ENCODE measurements at places on chromosomes 16 and 17.
A peak's percentile ranks its signal among the peaks of the same experiment; 100 is the strongest.

GRCh38 chr17:65222214-65222738 is 85.1 kb downstream of the RGS9 start:
- no peak for DNase-seq

DNA sequence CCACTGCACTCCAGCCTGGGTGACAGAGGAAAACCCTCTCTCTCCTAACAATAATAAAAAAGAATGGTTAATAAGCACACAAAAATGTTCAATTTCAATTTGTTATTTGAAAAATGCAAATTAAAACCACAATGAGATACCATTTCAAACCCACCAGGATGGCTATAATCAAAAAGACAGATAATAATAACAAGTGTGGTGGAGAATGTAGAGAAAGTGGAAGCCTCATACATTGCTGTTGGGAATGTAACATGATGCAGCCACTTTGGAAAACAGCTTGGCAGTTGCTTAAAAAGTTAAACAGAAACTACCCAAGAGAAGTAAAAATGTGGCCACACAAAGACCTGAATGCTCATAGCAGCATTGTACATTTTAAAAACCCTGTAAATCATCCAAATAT is 51.8 kb upstream of the MAP3K14 start:
- DNase-seq, result no peak

- no peak for DNase-seq
Measured at GRCh38 chr16:69561901-69562300, 3.9 kb upstream of the NFAT5 start.

DNA sequence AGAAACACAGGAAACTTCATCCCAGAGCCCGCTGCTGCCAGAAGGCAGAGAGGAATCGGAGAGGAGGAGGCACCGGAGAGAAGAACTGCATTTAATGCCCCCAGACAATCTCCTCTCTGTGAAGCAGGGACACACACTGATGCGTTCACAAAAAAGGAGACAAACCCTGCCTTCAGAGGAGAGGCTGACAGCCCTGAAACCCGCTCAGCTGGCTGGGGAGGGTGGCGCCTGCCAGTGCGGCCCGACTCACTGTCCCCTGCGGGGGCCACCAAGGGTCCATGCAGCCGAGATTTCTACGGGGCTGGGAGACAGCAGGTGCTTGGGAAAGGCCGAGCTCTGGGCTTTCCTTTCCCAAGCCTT is 21.9 kb upstream of the CACNG1 start:
- no peak for DNase-seq

DNA sequence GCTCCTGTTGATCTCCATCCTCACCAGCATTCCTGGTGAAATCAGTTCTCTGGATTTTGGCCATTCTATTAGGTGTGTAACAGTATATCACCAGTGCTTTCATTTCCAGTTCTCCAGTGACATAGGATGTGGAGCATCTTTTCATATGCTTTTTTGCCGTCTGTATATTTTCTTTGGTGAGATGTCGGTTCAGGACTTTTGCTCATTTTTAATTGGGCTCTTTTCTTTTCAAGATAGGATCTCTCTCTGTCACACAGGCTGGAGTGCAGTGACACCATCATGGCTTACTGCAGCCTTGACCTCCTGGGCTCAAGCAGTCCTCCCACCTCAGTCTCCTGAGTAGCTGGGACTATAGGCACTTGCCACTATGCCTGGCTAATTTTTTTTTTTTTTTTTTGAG is 74.2 kb downstream of the TANGO6 start:
- DNase-seq, result no peak

GRCh38 chr16:14476183-14476582 is 153.9 kb downstream of the PARN start:
- DNase-seq, result no peak

- no peak for DNase-seq
Measured at GRCh38 chr17:83062011-83062817, 17.2 kb upstream of the METRNL start.

- no peak for DNase-seq
Measured at GRCh38 chr17:33225994-33226393, 67.1 kb downstream of the ASIC2 start.

- DNase-seq, result no peak
Measured at GRCh38 chr16:4550591-4550990, 5.5 kb upstream of the C16orf96 start.

GRCh38 chr16:74249846-74250245 is 46.8 kb upstream of the PSMD7 start:
- no peak for DNase-seq

DNA sequence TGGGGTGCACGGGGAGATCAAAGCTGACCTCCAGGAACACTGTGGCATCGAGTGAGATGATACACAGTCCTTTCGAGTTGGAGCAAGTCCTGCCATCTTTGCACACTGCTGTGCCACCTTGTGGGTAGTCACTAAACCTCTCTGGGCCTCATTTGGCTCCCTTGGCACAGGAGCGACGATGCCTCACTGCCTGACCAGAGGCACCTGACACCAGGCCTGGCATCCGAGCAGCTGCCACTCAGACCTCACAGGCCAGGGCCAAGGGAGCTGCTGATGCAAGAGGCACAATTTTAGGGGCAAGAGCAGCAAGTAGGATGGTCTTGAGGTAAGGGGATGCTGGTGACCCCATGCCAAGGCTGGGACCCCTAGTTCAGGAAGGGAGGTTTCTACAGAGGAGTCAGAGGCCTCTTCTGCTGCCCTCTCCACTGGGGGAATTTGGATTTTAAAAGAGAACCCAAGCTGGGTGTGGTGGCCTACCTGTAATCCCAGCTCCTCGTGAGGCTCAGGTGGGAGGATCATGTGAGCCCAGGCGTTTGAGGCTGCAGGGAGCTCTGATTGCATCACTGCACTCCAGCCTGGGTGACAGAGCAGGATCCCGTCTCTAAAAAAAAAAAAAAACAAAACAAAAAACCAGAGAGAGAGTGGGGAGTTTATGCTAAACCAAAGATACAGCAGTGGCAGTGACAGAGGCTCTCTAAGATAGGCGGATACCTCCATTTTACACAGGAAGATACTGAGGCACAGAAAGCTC is 6.7 kb upstream of the ADGRG1 start:
- no peak for DNase-seq

- DNase-seq, result no peak
Measured at GRCh38 chr16:57261806-57262205, 16.7 kb downstream of the ARL2BP start.

DNA sequence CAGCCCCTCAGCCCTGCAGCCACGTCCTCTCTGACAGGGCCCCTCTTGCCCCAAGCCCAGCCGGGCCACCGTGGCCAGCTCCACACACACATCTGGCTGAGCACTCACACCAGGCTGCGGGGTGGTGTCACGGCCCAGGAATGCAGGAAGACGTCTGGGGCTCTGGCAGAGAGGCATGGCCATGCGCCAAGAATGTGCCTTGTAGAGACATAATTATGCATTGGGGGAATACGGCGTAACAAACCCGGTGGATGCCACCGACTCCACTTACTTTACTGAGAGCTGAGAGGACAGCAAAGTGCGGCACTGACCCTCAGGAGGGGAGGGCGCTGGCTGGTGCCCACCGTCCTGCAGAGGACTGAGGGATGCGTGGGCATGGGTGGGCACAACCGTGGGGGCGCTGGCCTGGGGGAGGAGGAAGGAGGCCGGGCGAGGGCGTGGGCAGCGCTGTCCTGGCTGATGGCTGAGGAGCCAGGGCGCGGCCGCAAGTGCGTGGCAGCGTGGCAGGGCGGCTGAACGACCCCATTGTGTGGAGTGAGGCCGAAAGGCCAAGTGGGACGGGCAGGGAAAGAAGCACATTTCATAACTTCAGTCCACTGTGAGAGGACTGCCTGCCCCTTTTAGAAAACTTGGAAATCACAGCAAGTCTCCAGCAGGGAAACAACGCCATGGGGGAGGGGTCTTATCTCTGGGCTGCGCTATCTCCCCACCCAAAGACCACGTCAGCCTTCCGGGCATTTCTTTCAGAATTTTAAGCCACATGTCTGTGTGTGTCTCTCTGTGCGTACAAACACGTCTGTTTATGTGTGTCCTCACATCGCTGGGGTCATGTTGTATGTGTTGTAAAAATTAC is 30.6 kb downstream of the METRNL start:
- DNase-seq, result no peak

GRCh38 chr17:60296177-60296576 is 95.8 kb downstream of the USP32 start:
- no peak for DNase-seq

DNA sequence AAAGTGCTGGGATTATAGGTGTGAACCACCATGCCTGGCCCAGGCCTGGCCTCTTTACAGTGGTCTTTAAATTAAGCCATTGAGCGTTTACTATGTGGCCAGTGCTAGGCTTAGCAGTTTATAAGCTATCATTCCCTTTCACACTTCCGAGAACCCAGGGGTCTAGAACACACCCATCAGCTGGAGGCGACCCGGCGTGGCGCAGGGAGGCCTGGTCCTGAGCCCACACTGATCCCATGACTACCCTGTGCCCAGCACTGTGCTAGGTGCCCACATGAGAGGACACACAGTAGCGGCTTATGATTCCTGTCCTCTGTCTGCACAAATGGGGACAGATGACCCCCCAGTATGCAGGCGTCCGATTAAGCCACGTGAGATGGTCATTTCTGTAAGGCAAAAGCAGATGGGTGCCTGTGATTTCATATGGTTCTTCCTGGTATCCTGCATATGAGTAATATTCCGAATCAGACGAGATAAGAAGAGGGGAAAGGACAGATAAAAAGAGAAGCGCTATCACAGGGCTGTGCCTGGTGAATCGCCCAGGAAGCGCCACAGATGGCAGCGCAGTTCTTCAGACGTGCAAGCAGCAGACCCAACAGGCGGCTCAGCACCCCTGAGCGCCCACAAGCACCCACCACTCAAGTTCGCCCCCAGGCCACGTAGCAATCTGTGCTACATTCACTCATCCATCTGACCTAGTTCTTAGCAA is 5.3 kb downstream of the OSGIN1 start:
- no peak for DNase-seq

DNA sequence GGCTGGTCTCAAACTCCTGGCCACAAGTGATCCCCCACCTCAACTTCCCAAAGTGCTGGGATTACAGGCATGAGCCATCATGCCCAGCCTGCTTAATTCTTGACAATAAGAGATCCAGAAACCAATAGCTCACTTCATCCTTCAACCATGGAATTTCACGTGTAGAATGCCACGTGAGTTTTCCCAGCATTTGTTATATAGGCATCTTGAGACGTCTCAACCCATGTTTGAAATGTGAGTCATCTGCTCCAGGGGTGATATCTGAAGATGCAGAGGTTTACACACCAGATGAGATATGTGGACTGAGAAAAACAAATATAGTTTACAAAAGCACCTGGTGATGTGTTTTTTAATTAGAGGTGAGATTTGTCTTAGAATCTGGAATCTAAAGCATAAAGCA is 7.1 kb downstream of the TEKT3 start:
- DNase-seq, result no peak

DNA sequence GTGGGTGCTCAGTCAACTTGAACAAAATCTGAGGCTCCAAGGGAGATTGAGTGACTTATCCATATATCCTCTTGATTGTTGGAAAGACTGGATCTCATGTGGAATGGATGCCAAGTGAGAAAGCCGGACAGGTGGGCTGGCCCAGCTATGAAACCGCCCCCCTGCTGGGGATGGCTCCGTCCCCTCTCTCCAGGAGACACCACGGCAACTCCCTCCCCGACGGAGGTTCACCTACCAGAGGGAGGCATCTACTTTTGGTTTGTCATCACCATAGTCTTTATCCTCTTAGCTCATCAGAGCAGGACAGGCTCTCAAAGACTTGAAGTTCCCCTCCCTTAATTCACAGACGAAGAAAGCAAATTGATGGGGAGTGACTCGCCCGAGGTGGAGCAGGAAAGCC is 1.8 kb upstream of the ALG1 start:
- no peak for DNase-seq

DNA sequence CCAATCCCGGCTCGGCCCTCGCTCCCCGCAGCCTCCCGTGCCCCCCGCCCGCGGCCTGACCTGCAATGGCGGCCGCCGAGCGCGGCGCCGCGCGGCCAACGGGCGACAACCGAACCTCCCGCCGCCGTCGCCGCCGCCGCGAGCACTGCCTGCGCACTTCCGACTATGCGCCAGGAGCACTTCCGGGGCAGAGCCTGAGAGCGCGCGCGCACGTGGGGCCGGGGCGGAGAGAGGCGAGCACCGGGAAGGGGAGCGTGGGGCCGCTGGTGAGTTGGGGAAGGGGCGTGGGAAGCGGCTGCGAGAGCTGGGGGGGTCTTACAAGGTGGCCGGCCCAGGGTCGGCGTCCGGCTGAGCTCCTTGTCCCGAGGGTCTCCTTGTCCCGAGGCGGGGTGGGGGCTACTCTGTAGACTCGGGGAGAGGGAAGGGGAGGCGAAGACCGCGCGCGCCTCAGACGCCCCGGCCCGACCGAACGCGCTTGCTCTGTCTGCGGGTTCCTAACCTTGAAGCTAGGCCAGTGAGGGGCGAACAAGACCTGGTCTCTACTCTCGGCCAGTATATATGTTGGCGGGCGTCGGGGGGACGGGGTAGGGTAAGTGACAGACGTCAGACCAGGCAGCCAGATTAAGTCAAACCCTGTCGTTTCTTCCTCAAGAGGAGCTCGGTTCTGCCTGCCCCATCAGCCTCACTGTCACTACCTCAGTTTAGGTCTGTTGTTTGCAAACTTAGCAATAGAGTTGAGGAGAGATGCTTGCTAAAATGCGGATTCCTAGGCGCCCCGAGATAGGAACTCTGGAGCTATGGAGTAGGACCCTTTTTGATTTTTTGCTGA is at the start of the genes CHTF8 and UTP4:
Gene CHTF8 (minus strand): TSS at position 165 of the 829 bp plus-strand sequence. CDS start 11,130 bp downstream, outside the sequence.
Gene UTP4 (plus strand): TSS at position 226 of the 829 bp plus-strand sequence. CDS start 811 bp downstream, outside the sequence.
- peak; percentile 83 for DNase-seq

- DNase-seq, result no peak
Measured at GRCh38 chr16:17374668-17375255, 96.0 kb downstream of the XYLT1 start.

DNA sequence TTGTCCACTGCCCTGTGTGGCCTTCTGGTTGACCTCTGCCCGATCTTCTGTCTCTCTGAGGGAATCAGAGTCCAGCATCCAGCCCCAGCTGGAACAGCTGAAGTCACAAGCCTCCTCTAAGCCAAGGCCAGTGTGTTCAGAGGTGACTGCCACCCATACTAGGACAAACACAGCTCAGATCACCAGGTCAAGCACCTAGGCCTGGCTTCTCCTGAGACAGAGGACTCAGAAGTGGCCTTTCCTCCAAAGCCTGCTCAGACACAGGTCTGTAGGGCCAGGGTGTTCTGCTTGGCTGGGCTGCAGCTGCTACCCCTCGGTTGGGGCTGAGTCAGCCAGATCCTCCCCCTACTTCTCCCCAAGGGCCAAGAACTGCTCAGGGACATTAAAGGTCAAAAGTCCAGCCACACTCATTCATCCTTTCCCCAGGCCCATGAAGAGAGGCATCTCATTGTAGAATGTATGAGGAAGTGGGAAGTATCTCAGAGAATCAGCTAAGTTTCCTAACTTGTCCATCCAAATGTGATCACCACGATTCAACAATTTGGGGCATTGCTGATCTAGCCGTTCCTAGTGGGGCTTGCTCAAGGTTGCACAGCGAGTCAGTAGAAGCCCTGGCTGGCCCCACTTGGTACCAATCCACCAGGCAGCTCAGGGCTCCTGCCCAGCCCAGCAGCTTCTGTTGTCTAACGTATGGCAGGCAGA is 7.6 kb downstream of the SLC46A1 start:
- DNase-seq, result no peak
